AG09309 (cell line): ENCODE measurements at places on chromosomes 16 and 17.

- DNase-seq, result no peak
Measured at GRCh38 chr16:88739977-88740726, 33.8 kb downstream of the CTU2 start.

DNA sequence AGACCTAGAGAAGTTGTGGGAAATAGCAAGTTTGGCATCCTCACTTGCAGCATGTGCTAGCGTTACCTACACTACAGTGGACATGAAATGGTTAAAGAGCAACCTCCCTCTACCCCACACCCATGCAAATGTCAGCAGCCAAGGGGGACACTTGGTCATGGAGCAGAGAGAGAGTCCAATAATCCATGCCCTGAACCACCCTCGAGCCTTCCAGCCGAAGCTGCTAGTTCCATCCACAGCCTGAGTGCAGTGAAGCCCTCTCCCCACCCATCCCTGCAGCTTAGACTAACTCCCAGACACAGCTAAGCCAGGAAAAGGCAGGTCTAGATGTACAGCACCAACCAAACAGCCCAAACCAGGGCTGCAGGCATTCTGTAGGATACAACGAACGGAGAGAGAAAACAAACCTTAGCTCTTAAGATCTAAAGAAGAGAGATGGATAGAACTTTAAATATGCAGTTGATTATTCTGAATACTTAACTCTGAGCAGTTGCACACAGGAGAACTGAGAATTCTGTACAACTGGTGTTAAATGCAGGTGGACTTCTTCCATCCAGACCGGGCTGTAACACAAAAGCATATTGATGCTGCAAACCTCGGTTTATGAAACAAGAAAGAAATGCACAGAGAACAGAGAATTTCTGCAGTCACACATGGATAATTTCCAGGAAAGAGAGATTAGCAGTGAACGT, 93.8 kb downstream of the SALL1 start:
- no peak for DNase-seq

DNA sequence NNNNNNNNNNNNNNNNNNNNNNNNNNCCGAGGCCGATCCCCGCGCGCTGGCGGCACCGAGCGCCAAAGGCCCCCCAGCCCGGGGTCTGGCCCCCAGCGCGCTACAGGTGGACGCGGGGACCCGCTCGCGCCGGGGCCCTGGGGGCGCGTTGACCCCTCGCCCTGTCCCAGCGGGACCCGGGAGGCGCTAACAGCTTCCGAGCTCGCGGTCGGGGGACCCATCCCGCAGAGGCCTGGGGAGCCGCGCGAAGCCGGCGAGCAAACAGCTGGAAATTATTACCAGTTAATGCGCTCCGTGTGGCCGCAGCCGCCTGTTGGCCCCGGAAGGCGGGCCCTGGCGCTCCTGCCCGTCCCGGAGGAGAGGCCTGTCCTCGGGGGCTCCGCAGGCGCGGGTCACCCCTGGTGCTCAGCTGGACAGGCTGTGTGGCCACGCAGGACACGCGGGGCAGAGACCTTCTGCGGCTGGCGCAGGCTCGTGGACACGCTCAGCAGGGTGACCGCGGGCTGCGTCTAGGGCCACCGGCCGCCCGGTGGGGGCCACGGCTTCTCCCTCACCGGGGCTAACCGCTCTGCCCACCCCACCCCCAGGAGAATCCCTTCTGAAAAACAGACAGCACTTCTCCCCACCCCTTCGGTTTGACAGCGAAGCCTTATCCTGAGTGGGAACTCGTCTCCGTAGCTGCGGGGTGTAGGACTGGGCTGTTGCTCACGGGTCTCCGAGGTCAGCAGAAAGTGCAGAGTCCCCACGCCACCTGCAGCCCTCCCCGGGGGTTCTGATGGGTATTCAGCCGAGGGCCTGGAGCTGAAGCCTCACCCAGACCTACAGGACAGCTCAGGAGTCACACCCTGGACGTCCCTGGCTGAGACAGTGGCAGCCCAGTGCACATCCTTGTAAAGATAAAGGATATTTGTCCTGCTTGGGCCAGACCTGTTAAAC, 138.7 kb upstream of the RPH3AL start:
- DNase-seq, result no peak

DNA sequence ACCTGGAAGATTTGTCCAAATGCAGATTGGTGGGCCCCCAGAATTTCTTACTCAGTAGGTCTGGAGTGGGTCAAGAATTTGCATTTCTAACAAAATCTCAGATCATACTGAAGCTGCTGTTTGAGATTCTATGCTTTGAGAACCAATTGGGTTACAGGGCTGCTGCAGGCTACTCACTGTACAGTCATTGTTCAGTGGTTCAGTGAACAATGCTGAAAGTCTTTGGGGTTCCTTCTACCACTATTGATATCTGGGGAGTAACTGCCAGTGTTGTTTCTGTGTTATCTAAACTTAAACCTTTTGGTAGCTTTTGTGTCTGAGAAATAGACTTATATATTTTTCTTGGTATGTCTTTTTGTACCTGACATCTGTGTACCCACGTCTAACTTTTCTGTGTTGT, 187.5 kb downstream of the TANC2 start:
- no peak for DNase-seq

- no peak for DNase-seq
Measured at GRCh38 chr17:34347063-34347462, 9.2 kb upstream of the CCL13 start.

DNA sequence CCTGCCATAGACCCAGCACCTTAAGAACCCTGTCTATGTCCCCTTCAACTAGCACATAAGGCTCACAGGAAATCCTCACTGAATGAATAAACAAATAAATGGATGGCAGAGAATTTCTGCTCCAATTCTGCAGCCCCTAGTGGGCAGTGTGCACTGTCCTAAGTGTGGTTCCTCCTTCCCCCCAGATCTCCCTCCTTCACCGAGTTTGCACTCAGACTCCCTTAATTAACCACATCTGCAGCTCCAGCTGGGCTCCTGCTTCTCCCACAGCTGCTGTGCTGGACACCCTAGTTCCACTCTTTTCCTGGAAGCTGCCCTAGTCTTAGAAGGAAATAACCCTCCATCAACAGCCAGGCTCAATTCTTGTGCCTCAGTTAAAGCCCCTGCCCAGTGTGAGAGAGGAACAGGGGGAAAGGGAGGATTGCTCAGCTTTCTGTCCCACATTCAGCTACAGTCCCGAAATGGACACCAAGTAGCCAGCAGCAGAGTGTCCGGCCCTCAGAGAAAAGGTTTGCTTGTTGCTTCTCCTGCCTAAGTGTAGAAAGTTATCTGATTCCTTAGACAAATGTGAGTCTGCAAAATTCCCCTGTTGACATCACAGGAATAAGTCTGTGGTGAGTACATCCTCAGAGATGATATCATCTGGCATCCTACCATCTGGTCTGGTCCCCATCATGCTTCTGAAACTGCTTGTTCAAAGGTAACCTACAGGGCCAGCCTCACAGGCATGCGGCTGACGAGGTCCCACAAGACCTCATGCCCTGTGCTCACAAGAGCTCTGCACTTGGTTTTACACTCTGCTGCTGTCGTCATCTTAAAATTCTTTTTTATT, 12.3 kb downstream of the LRRC3C start:
- DNase-seq, result peak; percentile 59

DNA sequence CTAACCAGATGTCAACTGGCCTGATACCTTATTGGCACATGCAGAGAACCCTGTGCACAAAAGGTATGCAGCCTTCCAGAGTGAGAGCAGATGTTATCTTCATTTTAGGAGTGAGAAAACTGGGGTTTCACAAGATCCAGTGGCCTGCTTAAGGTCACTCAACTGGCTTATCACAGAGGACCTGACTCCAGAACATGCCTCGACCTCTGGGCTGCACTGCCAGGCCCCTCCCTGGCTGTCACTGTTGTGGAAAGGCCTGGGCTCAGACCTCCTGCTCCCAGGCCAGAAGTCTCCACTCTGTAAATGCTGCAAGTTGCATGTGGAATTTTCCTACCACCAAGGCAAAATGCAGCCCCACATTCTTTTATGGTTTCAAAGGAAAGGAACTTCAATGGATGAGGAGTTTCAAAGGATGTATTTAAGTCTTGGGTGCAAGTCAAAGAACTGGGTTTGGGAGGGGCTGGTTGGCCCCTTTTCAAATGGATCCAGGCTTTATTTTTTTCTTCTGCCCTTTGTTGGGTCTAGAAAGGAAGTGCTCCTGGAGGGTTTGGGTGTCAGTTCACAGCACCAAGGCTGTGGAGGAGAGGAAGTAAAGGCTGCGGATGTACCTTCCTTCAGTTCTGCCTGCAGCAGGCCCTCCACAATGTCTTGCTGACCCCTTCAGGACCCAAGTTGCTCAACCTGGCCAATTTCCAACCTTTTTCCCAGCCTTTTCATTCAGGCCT, 30.4 kb upstream of the SMPD3 start:
- no peak for DNase-seq

GRCh38 chr17:79097226-79098055, 22.8 kb downstream of the ENGASE start:
- DNase-seq, result no peak

GRCh38 chr16:81539759-81540472, 95.3 kb downstream of the CMIP start:
- no peak for DNase-seq

GRCh38 chr17:9238340-9239245, 217.3 kb downstream of the NTN1 start:
- DNase-seq, result no peak
